ENCODE measurements at places on chromosomes 6 and 20. TPM values are rescaled to one million over a fixed set of nuclear protein-coding genes. Genes with fewer than 3 reads are reported as not detected.

The ATP6V1G2 gene
- total RNA-seq, result 0.67 TPM

- DNase-seq, result no peak
These were observed 2.3 kb downstream of the SAMD10 start for GRCh38 chr20:63976980-63977738.

DNA sequence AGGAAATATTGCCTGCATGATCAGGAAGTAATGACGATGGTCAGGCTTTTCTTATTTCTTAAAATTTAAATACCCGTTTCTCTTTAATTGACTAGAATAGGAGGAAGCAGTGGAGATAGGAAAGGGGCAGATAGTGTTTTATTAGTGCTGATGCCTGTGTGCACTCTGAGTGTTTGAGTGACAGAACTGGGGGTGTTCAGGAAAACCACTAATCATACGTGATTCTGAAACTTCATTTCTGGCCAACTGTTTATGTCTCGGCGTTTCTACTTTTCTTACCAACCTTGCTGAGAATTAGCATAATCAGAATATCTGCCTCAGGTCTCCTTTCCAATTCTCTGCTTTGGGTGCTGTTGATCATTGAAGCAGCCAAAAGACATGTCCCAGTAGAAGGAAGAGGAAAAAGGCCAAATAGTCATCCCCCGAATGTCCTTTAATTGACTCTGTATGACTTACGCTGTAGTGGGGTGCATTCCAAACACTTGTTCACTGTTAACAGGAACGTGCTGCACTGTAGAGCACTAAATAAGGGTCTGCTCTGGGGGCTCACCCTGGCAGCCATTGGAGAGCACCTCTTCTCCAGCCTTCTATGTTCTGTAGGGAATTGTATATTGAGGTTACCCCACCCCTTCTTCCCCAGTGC, 152.9 kb downstream of the JARID2 start:
- DNase-seq, result no peak

The MCHR2 gene
- not detected for total RNA-seq

The NINL gene
- total RNA-seq, result 18.3 TPM

- no peak for DNase-seq
These were observed 607.6 kb upstream of the MAN1A1 start for GRCh38 chr6:119957195-119957594.

GRCh38 chr6:56902641-56903464, 52.1 kb upstream of the BEND6 start:
- DNase-seq, result no peak

The PPP1R14C gene
- 37.0 TPM for total RNA-seq

DNA sequence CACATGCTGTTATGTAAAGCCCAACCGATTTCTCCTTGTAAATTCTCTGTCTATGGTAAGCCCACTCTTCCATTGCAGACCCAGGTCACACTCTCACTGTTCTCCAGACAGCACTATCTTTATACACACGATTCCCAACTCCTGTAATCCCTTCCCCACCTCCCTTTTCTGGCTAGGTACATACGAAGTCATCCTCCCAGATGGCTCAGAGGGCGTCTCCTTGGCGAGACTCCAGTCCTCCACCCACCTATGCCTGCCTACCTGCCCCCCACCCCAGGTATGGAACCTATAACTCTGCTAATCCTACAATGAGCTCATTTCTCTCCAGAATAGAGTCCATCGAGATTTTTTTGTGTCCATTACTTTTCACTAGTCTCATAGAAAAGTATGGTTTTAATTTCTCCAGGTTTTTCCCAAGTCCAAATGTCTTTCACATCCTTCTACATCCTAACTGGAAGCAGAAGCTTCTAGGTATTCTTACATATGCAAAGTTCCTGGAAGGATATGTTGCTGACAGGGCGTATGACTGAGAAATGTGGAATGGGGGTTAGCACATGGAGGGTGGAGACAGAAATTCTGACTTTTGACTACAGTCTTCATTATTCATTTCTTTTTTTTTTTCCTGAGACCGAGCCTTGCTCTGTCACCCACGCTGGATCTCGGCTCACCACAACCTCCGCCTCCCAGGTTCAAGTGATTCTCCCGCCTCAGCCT, 22.8 kb downstream of the SCML4 start:
- DNase-seq, result no peak

The BMP2 gene
- total RNA-seq, result 17.2 TPM

GRCh38 chr6:48087448-48087847, 23.5 kb downstream of the PTCHD4 start:
- DNase-seq, result no peak

The VGLL2 gene
- not detected for total RNA-seq

The DDX43 gene
- total RNA-seq, result 1.2 TPM

- DNase-seq, result no peak
These were observed 38.7 kb downstream of the TRAF3IP2 start for GRCh38 chr6:111566873-111567517.

DNA sequence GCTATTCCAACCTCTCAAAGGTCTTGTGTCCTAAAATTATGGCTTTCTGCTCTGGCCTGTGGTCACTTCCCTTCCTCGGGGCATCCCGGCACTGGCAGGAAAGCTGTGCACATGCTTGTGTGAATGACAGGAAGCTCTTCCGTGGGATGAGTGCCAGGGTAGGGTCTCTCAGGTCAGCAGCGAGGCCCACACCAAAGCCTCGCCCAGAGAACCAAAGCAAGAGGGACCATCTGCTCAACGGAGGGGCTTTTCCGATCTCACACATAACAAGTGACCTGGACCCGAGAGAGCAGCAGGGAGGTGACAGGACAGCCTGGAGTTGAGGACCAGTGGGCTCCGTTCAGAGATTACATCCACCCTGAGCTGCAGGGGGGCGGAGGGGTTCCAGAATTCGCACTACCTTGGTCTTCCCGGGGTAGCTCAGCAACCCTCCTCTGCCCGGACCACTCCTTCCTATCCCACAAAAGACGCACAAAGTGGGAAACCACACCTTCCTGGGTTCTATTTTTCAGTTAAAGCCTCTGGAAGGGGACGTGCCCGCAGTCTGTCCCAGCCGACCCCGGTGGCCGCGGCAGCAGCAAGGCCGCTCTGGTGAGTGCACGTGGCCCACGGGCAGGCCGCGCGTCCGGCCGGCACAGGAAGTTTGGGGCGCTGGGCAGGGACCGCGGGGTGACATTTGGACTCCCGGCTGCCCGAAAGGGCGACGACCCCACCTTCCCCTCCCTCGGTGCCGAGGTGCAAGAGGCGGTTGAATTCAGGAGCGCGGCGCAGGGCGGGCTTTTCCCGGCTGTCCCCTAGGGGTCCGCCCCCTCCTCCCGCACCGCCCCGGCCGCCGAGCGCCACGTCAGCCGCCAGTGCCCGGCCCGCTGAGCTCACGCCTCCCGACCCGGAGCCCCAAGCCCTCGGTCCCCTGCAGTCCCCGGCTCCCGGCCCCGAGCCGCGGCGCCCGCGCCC, 988 bp downstream of the TXNDC5 start:
- no peak for DNase-seq

GRCh38 chr6:34274129-34274528, 25.3 kb upstream of the SMIM29 start:
- DNase-seq, result no peak

DNA sequence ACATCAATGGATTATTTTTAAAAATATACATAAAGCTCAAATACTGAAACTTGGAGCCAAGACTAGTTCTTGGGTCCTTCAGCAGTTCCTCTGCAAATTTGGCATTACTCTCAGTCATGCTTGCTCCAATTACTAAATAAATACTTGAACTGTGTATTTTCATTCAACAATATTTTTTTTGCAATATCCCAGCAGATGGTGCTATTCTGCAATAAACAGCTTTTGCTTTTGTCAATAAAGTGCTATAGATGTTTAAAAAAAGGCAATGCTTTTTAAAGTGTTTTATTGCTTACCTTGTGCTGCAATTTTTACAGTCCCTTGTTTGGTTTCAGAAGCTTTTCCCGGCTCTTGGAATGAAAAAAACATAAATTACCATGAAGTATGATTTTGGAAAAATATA, 243.4 kb downstream of the TRDN start:
- DNase-seq, result no peak

DNA sequence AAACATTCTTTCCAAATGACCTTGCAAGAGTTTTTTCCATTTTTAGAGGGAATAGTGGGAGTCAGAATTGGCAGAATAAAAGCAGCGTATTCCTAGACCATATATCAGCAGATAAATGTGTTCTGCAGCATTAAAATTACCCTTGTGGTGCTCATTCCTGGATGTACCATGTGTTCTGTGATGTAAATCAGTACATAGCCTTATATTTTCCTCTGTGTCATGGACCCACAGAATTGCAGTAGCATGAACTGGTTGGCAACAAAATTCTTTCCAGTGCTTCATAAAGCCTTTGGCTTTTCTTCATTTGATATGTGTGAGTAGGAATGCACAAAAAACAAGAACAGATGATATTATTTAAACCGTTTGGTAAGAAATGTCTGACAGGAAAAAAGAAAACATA, 32.5 kb downstream of the ANKEF1 start:
- DNase-seq, result no peak

DNA sequence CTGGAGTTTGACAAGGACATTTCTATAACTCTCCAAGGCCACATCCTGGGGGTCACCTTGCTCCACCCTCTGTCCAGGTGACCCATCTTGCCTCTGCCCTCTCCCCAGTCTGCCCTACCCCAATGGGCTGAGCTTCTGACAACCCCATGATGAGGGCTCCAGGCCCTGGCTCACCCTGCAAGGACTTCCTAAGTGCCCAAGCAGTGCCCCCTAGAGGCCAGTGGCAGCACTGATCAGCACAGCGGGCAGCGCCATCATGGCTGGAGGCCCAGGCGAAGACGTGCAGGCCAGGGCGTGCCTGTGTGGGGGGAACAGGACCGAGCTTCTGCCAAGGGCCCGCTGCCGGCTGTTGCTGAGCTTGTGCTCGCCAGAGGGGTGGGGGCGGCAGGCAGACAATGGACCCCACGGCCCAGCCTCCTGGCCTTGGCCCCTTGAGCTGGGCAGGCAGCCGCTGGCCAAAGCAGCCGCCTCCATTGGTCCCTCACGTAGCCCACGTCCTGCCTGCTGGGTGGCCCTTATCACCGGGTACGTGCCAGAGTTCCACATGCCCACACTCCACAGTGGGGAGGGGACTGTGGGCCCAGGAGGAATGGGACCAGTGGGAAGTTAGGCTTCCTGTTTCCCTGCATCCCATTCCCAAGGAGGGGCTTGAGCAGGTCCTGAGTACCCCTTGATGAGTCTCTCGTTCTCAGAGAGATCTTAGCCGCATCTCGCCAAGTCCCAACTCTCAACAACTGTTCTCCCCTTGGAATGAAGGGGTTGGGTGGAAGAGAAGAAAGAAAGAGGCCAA, 64.3 kb downstream of the MRPL14 start:
- DNase-seq, result no peak

The CYP21A2 gene
- not detected for total RNA-seq

GRCh38 chr6:143074101-143074500, 13.4 kb downstream of the AIG1 start:
- no peak for DNase-seq

GRCh38 chr6:44042989-44043478, 84.2 kb downstream of the MRPL14 start:
- no peak for DNase-seq

The PTPRT gene
- total RNA-seq, result not detected

The AIF1 gene
- total RNA-seq, result 0.33 TPM

- no peak for DNase-seq
These were observed 86.3 kb upstream of the PROKR2 start for GRCh38 chr20:5402903-5403531.

DNA sequence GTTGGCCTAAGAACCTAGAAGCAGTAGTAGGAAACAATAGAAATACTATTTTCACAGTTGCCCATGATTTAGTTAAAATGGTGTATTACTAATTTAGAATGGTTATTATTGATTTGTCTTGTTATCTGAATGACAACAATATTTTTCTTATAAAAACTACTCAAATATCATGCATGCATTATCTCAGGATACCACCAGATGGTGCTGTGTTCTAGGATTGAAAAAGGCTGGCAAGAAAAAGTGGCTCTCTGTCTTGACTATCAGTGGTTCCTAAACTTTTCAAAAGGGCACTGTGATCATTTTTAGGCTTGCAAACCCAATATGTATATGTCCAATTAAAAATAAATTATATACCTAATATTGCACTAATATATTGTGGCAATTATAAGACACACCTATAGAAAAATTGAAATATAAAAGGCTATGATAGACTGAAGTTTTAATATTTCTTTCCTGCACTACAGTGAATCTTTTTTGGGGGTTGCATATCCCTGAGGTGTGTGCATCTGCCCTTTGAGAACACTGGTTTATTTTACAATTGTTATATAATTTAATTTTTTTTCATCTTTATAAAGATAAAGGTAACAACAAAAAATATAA, 131.7 kb upstream of the MLIP start:
- no peak for DNase-seq

The COL12A1 gene
- 19.2 TPM for total RNA-seq

The CD83 gene
- 6.8 TPM for total RNA-seq

- DNase-seq, result peak; percentile 88
These were observed 171.6 kb downstream of the ARID1B start for GRCh38 chr6:156948807-156949206.
